ENCODE measurements at places on chromosomes 3 and 15. TPM values are rescaled to one million over a fixed set of nuclear protein-coding genes. Genes with fewer than 3 reads are reported as not detected.

KCNMB2 gene
- total RNA-seq, result 0.41 TPM

TM4SF1 gene
- total RNA-seq, result 299 TPM

KLHL25 gene
- 2.8 TPM for total RNA-seq

CCDC13 gene
- total RNA-seq, result 8.6 TPM

RLBP1 gene
- not detected for total RNA-seq

ACP3 gene
- 0.63 TPM for total RNA-seq

ZCWPW2 gene
- 1.7 TPM for total RNA-seq

DNAH12 gene
- 0.09 TPM for total RNA-seq

OXTR gene
- total RNA-seq, result 6.1 TPM

SPINT1 gene
- total RNA-seq, result not detected

SKOR1 gene
- 0.08 TPM for total RNA-seq

CPEB1 gene
- total RNA-seq, result 40.9 TPM

SEMA3F gene
- 0.74 TPM for total RNA-seq

ZNF619 gene
- total RNA-seq, result 7.1 TPM

HTR3E gene
- total RNA-seq, result not detected

UBE2E2 gene
- 49.1 TPM for total RNA-seq

P2RY13 gene
- not detected for total RNA-seq

HRG gene
- not detected for total RNA-seq

ZPLD1 gene
- total RNA-seq, result 0.33 TPM

TRIM42 gene
- total RNA-seq, result not detected

EIF4E3 gene
- total RNA-seq, result 2.2 TPM

GMPPB gene
- total RNA-seq, result 31.0 TPM

DPPA2 gene
- not detected for total RNA-seq

GRAMD1C gene
- 12.1 TPM for total RNA-seq

ALDH1L1 gene
- 0.18 TPM for total RNA-seq

RPUSD2 gene
- total RNA-seq, result 7.6 TPM

PARP15 gene
- 0.82 TPM for total RNA-seq

KBTBD8 gene
- total RNA-seq, result 1.1 TPM

ARL6 gene
- 13.9 TPM for total RNA-seq

ANKRD34C gene
- not detected for total RNA-seq

CAMKV gene
- not detected for total RNA-seq

OR5K2 gene
- not detected for total RNA-seq

MUC13 gene
- total RNA-seq, result not detected

Measured in fibroblast of the aortic adventitia (primary cell).